ENCODE measurements at places on chromosomes 2 and 18.

GRCh38 chr2:217775920-217776503, 226.8 kb downstream of the TNS1 start:
- DNase-seq, result no peak

DNA sequence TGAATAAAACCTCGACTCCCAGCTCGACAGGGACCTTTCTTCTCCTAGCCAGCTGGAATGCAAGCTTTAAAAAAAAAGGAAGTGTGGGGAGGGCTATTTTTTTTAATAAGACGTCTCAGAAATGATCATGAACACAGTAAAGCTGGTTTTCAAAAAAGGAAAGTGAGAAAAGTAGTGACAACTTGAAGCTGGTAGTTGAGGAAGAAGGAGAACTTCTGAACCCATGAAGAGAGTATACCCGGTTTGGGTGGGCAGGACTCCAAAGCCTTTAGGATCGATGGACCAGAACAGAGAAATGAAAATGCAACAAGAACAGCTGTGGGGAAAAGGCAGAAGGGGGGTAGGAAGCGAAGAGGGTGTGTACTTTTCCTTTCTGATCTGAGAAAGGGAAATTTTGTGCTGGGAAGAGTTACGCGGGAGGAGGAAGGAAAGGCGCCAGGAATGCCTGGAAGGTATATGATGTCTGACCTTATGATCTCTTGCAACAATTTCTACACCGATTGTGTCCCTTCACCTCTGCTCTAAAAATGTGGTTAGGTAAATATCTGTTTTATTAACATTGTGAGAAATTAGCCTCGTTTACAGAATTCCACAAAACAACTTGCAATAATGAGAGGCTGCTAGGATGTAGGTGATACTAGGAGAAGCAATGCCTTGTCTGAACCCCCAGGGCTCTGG, 22.6 kb upstream of the CYP1B1 start:
- no peak for DNase-seq

- no peak for DNase-seq
Measured at GRCh38 chr2:65049010-65049639, 7.1 kb upstream of the CEP68 start.

- no peak for DNase-seq
Measured at GRCh38 chr2:10370895-10371294, 68.2 kb downstream of the HPCAL1 start.

GRCh38 chr2:96618596-96619283, 19.4 kb downstream of the KANSL3 start:
- no peak for DNase-seq

DNA sequence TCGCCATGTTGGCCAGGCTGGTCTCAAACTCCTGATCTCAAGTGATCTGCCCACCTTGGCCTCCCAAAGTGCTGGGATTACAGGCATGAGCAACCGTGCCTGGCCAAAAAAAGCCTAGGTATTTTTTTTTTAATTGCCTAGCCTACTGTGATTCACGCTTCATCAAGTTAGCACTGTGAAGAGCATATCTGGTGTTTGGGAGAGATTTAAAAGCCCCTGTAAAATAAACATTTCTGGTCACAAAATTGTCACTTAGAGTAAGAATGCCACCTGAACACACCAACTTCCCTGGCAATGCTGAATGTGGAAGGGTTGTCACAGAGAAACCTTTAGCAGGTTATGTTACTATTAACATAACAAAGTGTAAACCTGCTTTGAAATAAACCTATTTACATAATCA, 39.7 kb upstream of the CHAC2 start:
- no peak for DNase-seq

DNA sequence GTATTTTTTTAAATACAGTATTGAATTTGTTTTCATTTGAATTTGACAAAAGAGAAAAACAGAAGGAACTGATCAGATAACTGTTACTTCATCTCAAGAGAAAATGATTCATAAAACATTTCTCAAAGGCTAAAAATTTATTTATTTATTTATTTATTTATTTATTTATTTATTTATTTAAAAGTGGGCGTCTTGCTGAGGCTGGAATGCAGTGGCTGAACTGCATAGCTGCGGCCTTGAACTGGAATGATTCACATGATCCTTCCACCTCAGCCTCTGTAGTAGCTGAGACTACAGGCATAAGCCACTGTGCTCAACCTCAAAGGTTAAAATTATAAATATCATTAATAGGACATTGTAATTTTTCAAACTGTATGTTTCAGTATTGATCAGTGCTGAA, 4.5 kb upstream of the PUM2 start:
- DNase-seq, result no peak

DNA sequence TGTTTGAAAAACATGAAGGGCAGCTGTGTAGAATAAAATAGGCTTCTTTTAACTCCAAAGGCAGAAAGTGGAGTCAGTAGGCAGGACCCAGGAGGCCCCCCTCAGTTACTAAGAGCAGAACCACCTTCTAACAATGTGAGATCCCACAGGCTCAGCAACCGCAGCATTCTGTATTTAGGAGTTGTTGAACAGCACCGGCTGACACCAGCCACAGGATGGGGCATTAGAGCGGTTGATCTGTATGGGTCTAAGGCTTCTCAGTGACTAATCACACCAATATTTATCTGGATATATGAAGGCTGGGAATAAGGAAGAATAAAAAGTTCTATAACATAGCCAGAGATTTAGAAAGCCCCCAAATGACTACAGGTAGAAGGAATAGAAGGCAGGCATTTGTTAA, 51.7 kb downstream of the MYO5B start:
- DNase-seq, result no peak

- no peak for DNase-seq
Measured at GRCh38 chr2:109206569-109207146, 77.7 kb downstream of the SH3RF3 start.

DNA sequence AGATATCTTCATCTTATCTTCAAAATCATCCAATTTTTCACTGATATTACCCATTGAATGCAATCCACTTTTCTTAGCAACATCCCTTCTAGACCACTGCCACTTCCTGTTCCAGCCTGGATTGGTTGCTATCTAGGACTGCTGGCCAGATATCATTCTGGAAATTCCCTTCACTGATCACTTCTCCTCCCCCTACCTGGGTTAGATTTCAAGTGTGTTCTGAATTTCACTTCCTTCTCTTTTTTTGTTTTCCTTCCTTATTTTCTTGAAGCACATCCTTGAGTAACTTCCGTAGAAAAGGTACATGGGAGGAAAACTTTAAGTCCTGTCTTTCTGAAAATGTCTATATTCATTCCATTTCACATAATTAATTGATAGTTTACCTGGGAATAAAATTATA, 82.0 kb upstream of the IL1R2 start:
- DNase-seq, result no peak

- DNase-seq, result no peak
Measured at GRCh38 chr2:225797394-225797793, 397.9 kb downstream of the NYAP2 start.

GRCh38 chr2:3689998-3690748, 13.2 kb upstream of the DCDC2C start:
- DNase-seq, result no peak

- no peak for DNase-seq
Measured at GRCh38 chr2:3405307-3405706, 25.8 kb downstream of the TRAPPC12 start.

GRCh38 chr2:231934441-231935206, 8.4 kb upstream of the NPPC start:
- DNase-seq, result no peak

- no peak for DNase-seq
Measured at GRCh38 chr18:74376523-74376922, 60.9 kb downstream of the C18orf63 start.

DNA sequence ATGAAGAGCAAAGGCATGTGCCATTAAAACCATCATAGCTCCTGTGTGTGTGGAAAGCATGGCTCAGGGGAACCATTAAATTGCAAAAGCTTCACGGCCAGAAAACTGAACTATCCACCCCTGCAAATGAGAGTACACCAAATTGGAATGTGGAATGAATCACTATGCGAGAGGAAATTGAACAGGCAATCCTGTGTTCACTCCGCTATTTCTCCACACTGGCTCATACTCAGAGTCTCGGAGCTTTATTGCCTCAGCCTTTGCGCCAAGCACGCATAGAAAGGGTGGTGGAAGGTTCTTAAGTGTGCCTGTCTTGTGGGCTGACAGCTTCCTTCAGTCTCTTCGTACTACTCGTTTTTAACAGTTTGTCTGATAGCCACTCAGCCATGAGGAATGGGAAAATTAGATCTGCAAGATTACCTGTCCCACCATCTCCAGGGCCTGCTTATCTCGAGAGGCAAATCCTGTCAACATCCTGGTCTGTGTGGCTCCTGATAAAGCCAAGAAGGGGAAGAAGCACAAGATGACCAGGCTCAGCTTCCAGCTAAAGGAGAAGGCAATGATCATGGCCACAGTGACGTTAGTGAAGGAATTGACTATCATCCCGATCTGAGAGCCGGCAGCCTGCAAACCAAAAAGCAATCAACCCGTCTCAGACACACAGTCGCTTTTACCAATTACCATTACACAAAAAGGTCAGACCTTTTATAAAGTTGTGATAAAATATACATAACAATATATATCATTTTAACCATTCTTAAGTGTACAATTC, 34.9 kb downstream of the G6PC2 start:
- DNase-seq, result no peak

DNA sequence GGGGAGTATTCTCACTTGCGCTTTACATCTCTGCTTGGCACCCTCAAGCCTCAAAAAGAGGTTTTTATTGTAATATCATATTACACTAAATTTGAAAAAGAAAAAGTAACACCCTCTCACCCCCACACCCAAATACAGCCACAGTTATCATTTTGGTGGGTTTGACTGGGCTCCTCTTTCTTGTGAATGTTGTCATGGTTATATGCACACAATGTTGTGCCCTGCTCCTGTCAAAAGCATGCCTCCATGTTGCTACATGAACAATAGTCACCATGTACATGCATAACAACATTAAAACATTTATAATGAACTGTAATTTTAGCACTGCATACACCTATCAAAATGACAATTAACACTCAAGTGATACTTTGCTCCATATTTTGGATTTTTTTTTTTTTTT, 100.2 kb downstream of the BCL2L11 start:
- DNase-seq, result no peak

DNA sequence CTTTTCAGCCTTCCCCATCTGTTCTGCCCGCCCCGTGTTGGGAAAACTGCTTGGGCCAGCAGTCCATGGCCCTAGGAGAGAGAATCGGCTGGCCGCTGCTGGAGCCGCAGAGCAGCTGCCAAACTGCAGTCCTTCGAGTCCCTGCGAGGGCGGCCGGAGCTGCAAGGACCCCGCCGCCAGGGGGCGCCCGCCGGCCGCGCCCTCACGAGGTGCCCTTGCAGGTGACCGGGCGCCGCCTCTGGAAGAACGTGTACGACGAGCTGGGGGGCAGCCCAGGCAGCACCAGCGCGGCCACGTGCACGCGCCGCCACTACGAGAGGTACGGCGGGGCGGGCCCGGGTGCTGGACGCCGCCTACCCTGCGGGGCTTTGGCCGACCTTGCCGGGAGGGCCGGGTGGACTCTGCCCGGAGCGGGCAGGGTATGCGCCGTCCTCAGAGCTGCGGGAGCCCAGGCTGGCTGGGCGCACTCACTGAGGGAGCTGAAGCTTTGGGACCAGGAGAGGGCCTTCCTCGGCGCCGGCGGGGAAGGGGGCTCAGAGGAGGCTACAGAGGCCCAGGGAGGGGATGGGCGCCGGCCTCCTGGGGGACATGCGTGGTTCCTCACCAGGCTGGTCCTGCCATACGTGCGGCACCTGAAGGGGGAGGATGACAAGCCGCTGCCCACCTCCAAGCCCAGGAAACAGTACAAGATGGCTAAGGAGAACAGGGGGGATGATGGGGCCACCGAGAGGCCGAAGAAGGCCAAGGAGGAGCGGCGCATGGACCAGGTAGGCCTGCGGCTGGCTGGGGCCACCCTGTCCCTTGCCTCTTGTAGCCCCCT, 13.6 kb downstream of the ARID5A start:
- no peak for DNase-seq

GRCh38 chr2:119841550-119841949, 81.8 kb downstream of the PTPN4 start:
- no peak for DNase-seq

- no peak for DNase-seq
Measured at GRCh38 chr2:182977463-182977862, 60.8 kb downstream of the NCKAP1 start.

DNA sequence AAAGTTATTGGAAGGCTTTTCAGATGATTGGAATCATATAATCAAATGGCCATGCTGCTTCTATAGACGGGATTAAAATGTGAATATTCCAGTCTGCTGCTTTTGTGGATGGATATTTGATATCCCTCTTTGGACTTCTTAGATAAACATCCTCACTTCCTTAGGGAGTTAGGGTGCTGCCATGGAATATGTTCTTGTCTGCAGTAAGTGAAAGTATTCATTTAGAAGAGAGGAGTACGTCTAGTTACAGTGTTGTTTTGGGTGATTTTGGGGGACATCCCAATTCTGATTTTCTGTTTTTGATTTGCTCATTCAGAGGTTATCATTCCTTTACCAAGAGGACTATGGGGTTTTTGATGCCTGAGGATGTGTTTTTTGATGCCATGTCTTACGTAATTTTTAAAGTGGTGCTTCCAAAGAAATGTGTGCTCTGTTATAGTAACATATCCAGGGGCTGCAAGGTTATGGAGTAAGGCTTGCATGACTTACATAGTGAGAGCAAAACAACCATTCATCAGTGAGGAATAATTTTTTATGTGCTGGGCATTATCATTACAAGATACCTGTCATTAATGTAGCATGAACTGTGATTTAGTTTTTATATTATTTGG, 33.6 kb downstream of the ASXL3 start:
- DNase-seq, result no peak

GRCh38 chr2:188130317-188130716, 161.4 kb upstream of the GULP1 start:
- DNase-seq, result no peak

DNA sequence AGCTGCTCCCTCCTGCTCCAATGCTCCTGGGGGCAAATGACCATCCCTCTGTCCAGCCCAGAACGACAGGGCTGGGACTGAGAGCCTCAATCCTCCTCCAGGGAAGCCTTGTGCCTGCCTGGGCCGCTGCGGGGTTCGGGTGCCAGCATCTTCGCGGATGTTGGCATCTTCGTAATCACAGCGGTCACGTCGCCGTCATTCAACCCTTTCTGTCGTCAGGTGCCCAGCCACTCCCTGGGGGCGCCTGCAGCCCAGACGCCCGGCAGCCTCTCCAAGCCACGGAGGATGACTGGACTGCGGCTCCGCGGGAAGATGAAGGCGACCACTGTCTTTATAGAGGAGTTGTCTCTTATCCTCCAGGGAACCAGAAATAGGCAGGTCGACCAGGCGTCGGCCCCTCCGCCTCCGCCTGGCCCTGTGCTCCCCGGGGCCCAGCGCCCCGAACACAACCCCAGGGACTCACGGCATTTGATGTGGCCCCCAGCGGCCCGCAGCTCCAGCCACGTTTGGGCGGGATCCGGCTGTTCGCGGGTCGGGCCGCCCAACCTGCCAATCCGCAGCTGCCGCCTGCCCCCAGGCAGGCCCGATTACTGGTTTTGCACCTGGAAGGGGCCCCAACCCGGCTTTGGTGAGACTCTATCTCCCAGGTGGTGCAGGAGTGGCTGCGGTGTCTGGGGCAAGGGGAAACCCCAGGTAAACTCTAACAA, 113.9 kb downstream of the THNSL2 start:
- DNase-seq, result no peak

- DNase-seq, result no peak
Measured at GRCh38 chr18:74796841-74797576, 199.3 kb downstream of the ZNF407 start.

- DNase-seq, result no peak
Measured at GRCh38 chr2:201678401-201678800, 20.0 kb downstream of the MPP4 start.

- no peak for DNase-seq
Measured at GRCh38 chr2:161246281-161246680, 61.9 kb upstream of the PSMD14 start.

Data from T-cell (primary cell).